Chondrocyte (in vitro differentiated cells): ENCODE measurements at places on chromosomes 1 and 21.

DNA sequence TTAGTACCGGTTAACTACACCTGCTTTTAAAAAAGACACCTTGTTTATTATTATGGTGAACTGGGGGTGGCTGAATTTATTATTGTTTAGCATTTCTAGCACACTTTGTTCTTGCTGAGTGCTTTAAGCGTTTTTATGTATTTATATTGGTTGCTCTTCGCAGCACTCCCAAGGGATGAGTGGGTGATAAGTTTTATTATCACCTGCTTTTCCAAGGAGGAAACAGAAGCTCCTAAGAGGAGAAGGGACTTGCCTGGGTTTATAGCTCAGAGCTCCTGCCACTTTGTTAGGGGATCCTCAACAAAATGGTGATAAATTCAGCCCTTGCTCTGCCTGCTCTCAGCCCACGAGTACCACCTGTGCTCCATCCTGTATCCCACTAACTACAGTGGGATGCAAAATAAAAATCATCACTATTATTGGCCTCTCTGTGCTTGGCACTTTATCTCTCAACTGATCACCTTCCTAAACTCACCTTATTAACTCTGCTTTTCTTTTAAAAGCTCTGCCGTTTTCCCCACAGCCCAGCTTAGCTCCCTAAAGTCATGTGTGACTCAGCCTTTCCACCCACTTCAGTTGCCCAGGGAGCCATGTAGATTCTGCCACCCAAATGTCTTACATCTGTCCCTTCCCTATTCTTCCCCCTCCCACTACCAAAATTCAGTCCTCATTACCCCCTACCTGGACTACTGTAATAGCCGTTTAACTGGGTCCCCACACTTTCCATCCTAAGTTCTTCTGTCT lies 44.5 kb downstream of the BCL9 start:
- no peaks in the 10 kb centered on the region for H3K27me3 ChIP-seq
- no peak overlapping the region for H3K27ac ChIP-seq
- no peak overlapping the region for H3K4me3 ChIP-seq
- H3K4me1 ChIP-seq: peaks cover 7% of the 10 kb centered on the region
- no peak for DNase-seq

GRCh38 chr21:29152916-29153315 lies 22.5 kb downstream of the MAP3K7CL start:
- H3K4me1 ChIP-seq: peaks cover 70% of the 10 kb centered on the region
- no peaks in the 10 kb centered on the region for H3K27me3 ChIP-seq
- H3K27ac ChIP-seq: peak overlapping the region; percentile 58
- H3K4me3 ChIP-seq: no peak overlapping the region

DNA sequence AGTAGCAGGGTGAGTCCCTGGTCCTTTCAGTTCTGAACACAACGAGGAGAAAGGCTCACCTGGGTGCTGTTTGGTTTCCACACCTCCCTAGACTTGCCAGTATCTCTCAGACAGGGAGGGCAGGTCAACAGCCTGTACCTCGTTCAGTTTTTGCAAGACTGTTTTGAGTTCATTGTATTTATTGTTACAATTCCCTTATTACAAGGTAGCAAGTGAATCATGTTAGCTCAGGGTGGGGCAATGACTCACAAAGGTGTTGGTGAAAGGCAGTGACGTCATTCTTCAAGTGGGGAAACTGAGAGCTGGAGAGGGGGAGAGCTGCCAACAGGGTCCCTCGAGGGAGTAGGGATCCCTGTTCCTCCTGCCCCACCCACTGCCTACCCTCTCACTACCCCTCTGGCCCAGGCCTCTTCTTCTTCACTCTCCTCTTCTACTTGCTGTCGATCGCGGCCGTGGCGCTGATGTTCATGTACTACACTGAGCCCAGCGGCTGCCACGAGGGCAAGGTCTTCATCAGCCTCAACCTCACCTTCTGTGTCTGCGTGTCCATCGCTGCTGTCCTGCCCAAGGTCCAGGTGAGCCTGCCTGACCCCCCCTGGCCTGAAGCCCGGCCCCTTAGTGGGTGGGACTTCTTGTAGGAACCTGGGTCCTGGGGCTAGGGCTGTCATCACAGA lies 13.4 kb downstream of the SERINC2 start:
- no peak for DNase-seq
- H3K4me1 ChIP-seq: peaks cover 5% of the 10 kb centered on the region
- no peak overlapping the region for H3K4me3 ChIP-seq
- H3K27ac ChIP-seq: no peak overlapping the region
- H3K36me3 ChIP-seq: peaks cover 5% of the 10 kb centered on the region

DNA sequence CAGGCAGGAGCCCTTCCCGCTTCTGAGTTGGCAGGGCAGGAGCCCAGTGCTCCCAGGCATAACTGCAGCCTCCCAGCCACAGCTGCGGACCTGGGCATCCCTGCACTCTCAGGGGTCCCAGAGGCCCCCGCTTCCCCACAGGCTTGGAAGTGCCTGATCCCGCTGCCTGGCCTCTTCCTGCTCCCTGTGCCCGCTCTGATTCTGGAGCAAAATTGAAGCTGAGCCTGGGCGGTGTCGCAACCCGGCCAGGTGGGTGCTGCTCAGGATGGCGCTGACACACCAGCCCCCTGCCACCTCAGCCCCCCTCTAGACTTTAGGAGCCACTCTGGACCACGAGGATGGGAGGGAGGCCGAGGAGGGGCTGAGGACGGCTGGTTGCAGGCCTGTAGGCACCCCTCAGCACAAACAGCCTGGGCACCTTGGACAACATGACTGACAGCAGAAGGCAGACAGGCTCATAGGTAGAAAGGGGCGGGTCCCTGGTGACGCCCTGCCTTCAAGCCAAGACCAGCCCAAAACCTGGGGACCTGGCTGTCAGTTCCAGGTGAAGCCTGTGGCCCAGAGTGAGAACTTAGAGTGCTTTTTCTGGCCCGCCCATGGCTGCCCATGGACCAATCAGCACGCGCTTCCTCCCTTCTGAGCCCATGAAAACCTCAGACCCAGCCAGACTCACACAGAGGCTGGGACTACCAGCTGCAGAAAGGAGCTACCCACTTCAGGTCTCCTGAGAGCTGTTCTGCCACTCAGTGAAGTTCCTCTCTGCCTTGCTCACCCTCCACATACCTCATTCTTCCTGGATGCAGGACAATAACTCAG lies 7.2 kb downstream of the HLCS start:
- no peak for DNase-seq
- no peaks in the 10 kb centered on the region for H3K27me3 ChIP-seq
- H3K4me1 ChIP-seq: no peaks in the 10 kb centered on the region
- H3K27ac ChIP-seq: no peak overlapping the region
- peaks cover 13% of the 10 kb centered on the region for H3K36me3 ChIP-seq

DNA sequence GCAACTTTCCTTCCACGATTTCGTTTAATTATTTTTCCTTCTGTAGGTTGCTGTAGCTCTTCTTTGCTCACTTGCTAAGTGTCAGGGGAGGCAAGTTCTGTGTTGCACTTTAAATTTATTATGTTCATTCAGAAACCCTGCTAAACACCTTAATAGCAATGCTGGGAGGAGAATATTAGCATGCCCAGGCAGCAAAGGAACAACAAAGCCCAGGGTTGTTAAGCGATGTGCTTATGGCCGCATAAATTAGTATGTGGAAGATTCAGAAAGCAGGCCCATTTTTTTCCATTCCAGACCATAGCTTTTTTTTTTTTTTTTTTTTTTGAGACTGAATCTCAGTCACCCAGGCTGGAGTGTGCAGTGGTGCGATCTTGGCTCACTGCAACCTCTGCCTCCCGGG lies 151.3 kb downstream of the BACH1 start:
- no peaks in the 10 kb centered on the region for H3K27me3 ChIP-seq
- H3K4me3 ChIP-seq: no peak overlapping the region
- no peaks in the 10 kb centered on the region for H3K4me1 ChIP-seq
- no peak overlapping the region for H3K27ac ChIP-seq

- H3K4me1 ChIP-seq: peaks cover 37% of the 10 kb centered on the region
- H3K27ac ChIP-seq: no peak overlapping the region
- H3K36me3 ChIP-seq: peaks cover 1% of the 10 kb centered on the region
- H3K27me3 ChIP-seq: peaks cover 14% of the 10 kb centered on the region
Measured at GRCh38 chr1:44406737-44407429, 1.8 kb downstream of the RNF220 start.

DNA sequence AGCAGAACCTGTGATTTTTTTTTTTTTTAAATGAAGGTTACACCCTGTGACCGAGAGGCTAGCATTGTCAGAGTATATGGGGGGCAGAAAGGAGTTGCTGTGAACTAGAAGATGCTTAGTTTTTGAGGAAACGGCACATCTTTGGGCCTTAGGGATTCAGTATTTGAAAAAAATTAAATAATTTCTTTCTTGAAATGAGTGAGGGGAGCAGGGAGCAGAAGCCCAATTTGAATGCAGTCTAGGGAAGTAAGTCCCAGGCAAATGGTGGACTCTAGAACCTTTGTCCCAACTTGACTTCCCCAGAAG lies 42.9 kb downstream of the PEX14 start:
- H3K27ac ChIP-seq: no peak overlapping the region
- no peak for DNase-seq
- H3K27me3 ChIP-seq: no peaks in the 10 kb centered on the region
- no peak overlapping the region for H3K4me3 ChIP-seq

GRCh38 chr21:29904359-29905282 lies 35.2 kb downstream of the GRIK1 start:
- peak overlapping the region; percentile 88 for H3K27ac ChIP-seq
- DNase-seq: no peak
- H3K4me3 ChIP-seq: no peak overlapping the region

- no peaks in the 10 kb centered on the region for H3K27me3 ChIP-seq
- peaks cover 7% of the 10 kb centered on the region for H3K36me3 ChIP-seq
- H3K4me3 ChIP-seq: no peak overlapping the region
- H3K27ac ChIP-seq: no peak overlapping the region
Measured at GRCh38 chr1:10155087-10155712, 55.2 kb upstream of the KIF1B start.

GRCh38 chr1:6911974-6912373 lies 126.7 kb downstream of the CAMTA1 start:
- DNase-seq: no peak
- peaks cover 3% of the 10 kb centered on the region for H3K36me3 ChIP-seq
- no peak overlapping the region for H3K27ac ChIP-seq
- H3K27me3 ChIP-seq: no peaks in the 10 kb centered on the region
- H3K4me3 ChIP-seq: no peak overlapping the region

DNA sequence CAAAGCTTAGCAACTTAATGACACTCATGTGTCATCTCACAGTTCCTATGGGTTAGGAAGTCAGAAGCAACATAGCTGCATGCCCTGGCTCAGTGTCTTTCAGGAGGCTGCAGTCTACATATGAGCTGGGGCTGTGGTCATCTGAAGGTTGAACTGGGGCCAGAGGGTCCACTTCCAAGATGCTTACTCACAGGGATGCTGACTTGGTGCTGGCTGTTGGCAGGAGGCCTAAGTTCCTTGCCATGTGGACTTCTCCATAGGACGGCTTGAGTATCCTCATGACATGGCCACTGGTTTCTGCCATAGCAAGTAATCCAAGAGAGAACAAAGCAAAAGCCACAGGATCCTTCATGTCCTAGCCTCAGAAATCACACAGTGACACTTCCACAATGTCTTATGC lies 12.1 kb upstream of the FAM43B start:
- H3K36me3 ChIP-seq: peaks cover 3% of the 10 kb centered on the region
- H3K4me1 ChIP-seq: no peaks in the 10 kb centered on the region
- H3K27me3 ChIP-seq: peaks cover 71% of the 10 kb centered on the region
- H3K4me3 ChIP-seq: no peak overlapping the region
- DNase-seq: no peak
- no peak overlapping the region for H3K27ac ChIP-seq

DNA sequence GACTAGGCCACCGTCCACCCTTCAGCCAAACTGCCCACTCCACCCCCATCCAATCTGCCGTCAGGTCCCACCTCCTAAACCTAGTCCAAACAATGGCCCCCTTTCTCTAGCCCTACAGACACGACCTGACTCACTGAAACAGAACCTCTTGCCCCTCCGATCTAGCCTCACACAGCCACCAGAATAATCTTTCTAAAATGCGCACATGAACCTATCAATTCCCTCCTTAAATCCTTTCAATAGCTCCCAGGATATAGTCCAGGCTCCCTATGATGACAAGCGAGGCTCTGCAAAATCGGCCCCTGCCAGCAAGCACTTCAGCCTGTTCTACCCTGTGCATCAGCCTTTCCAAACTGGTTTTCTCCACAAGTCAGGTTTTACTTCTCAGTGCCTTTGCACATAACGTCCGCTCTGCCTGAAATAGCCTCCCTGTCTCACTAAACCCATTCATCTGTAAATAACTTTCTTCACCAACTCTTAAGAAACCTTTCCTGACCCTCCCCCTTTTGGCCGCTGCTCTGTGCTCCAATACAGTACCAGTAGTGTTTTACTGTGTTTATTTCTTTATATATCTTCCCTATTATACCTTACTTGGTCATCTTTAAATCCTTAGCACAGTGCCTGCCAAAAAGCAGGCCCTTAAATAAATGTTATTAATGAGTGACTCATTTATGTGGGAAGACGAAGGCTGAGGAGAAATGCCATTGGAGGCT lies 9.0 kb upstream of the CDC20 start:
- H3K27ac ChIP-seq: peak overlapping the region; percentile 91
- H3K36me3 ChIP-seq: no peaks in the 10 kb centered on the region
- peaks cover 19% of the 10 kb centered on the region for H3K4me1 ChIP-seq
- no peak for DNase-seq

DNA sequence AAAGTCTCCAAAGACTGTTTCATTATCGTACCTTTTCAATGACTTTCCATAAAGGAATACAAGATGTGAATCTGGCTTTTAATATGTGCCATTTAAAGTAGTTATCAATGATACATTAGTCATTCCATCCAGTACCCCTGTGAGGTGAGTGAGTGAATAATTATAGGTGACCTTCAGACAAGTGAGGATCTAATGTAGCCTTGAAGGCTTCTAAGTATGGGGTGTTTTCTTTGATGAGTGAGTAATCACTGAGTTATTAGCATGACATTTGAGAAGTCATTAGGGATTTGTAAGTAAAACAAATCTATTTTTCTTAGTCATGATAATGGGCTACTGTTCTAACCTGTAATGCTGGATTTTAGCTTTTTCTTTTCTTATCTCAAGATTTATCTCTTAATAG lies 831.4 kb downstream of the ADGRL2 start:
- H3K4me1 ChIP-seq: peaks cover 18% of the 10 kb centered on the region
- no peak overlapping the region for H3K27ac ChIP-seq
- peaks cover 2% of the 10 kb centered on the region for H3K36me3 ChIP-seq
- no peak overlapping the region for H3K4me3 ChIP-seq
- H3K27me3 ChIP-seq: no peaks in the 10 kb centered on the region

DNA sequence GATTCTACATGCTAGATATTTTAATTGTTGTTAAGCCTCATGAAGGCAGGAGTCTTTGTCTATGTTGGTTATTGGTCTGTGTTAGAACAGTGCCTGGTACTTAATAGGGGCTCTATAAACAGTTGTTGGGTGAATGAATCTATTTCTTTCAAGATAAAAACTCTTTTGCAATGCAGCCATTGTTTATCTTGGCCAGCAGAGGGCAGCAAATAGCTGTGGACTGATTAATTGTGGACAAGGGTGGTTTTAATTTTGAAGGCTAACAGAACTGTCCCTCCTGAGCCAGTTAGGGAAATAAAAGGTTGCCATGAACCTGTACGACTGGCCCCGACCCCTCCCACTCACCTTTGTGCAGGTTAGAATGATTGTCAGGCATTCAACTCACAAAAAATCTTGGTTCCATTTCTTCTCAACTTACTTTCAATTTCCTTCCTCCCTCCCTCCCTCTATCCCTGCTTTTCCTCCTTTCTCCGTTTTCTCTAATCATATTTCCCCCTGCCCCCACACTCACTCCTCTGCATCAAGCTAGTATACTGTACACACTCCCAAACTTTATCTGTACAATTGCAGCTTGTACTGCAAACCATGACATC lies 66.3 kb upstream of the DIRAS3 start:
- H3K27ac ChIP-seq: peak overlapping the region; percentile 68
- no peaks in the 10 kb centered on the region for H3K27me3 ChIP-seq
- peaks cover 1% of the 10 kb centered on the region for H3K36me3 ChIP-seq
- DNase-seq: no peak
